NB4 (cell line): ENCODE measurements at places on chromosomes 6 and 20.

GRCh38 chr20:10501402-10501801 is 66.3 kb downstream of the SLX4IP start:
- DNase-seq: peak; percentile 97

DNA sequence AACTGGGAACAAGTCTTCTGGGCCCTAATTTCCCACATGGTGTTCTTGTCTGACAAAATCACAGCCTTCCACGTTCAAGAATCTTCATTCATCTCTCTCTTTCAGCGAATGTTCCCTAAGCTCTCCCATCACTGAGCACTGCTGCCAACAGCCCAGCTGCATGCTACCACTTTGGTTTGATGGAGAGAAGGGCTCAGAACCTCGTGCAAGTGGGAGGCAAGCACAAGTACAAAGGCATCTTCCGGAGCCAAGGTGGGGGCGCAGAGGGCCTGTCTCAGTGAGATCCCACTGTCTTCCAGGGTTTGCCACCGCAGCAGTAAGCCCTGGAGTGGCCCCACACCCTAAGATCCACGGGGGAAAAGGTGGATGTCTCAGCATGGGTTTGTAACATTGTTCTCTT is 17.2 kb downstream of the DLL1 start:
- DNase-seq: no peak

- DNase-seq: peak; percentile 40
These were observed 2.0 kb downstream of the EEF1E1 start for GRCh38 chr6:8100159-8100854.

GRCh38 chr20:61583356-61583755 is 331.3 kb downstream of the CDH4 start:
- DNase-seq: no peak

DNA sequence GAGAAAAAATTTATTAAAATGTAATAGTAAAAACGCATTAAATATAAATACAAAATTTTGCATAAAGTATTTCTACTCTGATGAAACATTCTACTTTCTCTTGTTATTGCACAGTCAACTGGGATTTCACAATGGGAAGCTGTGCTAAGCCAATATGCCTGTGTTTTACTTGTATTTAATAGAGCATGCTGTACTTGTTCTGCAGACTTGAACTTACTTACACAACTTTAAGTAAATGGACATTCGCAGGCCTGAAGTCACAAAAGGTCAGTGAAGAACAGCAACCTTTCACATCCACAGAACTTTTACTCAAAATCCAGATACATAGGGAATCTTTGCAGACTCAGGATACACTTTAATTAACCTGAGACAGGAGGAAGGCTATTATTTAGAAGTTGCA is 409.5 kb downstream of the BTBD3 start:
- DNase-seq: peak; percentile 7

GRCh38 chr6:4133941-4134838 is 1.2 kb downstream of the ECI2 start:
- DNase-seq: peak; percentile 76

- peak; percentile 10 for DNase-seq
These were observed 76.6 kb upstream of the VGLL2 start for GRCh38 chr6:117188627-117189201.

GRCh38 chr6:124434421-124434820 is 527.8 kb upstream of the RNF217 start:
- no peak for DNase-seq

DNA sequence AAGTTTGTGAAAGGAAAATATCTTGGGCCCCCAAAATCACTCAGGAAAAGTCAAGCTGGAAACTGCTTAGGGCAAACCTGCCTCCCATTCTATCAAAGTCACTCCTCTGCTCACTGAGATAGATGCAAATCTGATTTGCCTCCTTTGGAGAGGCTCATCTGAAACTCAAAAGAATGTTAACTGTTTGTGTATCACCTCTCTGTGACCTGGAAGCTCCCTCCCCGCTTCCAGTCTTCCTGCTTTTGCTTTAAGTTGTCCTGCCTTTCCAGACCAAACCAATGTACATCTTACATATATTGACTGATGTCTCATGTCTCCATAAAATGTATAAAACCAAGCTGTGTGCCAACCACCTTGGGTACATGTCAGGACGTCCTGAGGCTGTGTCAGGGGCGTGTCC is 331.4 kb upstream of the QKI start:
- no peak for DNase-seq

DNA sequence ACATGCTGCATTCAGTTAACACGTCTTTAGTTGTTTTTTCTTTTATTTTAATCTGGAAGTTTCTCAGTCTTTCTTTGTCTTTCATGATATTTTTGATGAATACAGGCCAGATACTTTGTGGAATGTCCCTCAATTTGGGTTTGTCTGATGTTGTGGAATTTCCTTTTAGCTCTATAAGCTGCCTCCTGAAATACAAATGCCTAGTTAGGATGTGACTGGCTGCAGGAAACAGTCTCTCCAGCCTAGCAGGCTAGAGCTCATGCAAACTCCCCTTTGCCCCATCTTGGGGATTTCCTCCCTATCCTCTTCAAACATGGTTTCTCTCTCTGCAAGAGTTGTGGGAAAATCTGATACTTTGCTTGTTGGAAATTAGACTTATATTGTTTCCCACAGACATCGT is 89.3 kb upstream of the JAG1 start:
- no peak for DNase-seq

- DNase-seq: no peak
These were observed 729.2 kb upstream of the MARCKS start for GRCh38 chr6:113127786-113128419.

GRCh38 chr20:1160496-1160895 is 24.3 kb downstream of the TMEM74B start:
- no peak for DNase-seq

DNA sequence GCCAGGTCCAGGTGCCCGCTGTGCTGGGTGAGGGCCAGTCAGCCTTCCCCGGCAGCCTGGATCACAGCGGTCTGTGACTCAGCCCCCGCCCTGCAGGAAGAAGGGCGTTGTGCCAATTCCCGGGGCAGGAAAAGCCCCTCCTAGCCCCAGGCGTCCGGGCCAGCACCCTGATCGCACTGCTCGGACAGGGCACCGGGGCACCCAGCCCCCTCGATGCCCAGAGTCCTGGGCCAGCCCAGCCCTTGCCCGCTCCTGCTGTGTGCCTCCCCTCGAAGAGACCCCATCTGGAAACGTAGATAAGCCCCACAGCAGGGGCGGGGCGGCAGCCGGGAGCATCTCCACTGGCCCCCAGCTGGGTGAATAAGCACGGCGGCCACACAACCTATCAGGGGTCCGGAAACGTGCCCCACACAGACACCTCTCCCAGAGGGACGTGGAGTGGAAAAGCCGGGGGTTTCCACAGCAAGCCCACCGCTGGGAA is 9.9 kb downstream of the LAMA5 start:
- no peak for DNase-seq

DNA sequence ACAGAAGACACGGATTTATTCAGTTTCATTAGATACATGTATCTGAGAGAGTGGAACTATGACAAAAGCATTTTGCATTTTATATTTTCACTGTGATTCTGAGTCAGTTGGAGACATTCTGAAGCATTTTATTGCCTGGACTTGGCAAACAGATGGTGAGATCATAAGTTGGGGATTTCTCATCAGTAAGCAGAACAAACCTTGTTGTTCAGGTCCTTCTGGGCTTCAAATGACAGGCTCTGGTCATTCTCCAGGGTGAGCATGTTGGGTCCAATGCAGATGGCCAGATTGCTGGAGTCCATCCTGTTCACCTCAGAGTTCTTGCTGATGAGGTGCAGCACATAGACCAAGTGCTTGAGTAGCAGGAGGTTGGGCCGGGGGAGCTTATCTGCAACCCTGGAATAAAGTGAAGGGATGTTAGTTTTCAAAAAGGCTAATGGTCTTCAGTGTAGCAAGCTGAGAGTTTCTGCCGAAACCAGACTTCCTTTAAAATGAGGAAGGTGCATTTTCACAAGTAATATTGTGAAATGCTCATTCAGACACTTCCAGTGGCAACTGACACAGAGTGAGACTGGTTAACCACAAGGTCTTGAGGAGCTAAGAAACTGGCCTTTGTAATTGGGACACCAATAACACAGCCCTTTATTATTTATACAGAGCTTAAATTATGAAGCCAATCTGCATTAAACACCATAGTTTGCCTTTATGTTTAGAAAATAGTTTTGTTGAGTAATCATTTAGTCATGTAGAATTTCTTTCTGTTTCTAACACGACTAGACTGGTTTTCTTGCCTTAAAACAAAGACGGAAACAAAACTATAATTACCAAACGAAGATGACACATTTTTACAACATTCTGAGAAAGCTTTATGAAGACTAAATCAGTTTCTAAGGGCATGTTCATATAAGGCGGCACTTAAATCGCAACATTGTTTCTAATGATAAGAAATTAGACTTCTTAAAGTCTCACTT is 5.6 kb downstream of the TAGAP start:
- peak; percentile 98 for DNase-seq

DNA sequence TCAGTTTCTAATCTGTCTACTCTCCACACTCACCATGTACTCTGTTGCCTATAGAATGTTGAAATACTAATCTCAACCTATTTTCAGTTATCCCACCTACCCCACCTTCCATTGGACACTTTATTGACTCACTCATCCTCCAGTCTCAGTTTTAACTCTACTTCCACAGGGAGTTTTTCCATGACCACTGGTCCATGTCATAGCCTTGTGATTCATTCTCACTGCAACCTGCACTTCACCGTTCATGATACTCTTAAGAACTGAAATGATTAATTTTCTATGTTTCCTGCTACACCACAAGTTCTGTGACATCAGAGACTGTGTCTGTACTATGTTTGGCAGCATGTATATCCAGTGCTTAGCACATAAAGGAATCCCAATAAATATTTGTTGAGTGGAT is 122.8 kb upstream of the HSF2 start:
- no peak for DNase-seq

DNA sequence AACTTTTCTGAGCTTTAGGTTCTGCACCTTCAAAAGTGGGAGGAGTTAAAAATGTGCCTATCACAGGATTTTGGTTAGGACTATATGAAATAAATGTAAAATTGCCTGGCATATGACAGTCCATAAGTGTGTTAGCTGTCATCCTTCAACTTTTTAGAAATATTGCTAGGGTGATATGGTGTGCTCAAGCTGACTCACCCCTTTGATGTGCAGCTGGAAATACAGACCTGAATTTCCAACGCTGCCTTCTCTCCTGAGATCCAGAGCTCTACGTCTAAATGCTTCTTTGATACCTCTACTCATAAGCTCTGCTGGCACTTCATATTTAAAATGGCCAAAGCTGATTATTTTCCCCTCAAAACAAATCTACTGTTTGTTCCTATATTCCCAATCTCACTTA is 2.7 kb downstream of the SLC35B3 start:
- no peak for DNase-seq

GRCh38 chr6:123629258-123629941 is 7.3 kb downstream of the TRDN start:
- DNase-seq: no peak

DNA sequence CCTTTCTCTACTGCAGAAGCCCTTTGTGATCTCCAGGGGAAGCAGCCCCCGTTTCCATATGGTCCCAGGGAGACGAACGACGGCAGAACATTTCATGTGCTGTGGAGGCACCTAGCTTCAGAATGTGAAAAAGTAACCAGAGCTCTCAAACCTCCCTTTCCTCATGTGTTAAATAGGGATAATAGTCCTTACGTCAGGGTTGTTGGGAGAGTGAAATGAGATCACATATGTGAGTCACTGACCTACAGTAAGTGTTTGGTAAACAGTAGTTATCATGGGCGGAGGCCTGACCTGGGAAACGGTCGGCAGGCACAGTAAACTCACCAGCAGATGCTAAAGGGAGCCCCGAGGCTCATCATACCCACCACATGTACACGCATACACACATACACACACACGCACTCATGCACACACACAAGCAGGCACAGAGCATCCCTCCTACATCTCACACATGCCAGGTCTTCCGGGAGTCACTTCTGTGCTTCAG is 89.7 kb downstream of the LY86 start:
- DNase-seq: no peak

GRCh38 chr6:143099647-143100046 is 39.0 kb downstream of the AIG1 start:
- no peak for DNase-seq

DNA sequence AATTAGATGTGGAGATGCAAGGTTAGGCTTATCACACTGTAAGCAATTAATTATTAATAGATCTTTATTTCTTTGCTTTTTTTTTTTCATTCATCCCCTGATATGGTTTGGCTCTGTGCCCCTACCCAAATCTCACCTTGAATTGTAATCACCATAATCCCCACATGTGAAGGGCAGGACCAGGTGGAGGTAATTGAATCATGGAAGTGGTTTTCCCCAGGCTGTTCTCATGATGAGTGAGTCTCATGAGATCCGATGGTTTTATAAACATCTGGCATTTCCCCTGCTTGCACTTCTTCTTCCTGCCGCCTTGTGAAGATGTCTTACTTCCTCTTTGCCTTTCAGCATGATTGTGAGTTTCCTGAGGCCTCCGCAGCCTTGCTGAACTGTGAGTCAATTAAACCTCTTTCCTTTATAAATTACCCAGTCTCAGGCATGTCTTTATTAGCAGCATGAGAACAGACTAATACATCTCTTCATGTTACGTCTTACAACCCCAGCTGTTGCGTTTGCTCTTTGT is 333.8 kb downstream of the CDH26 start:
- DNase-seq: peak; percentile 56

DNA sequence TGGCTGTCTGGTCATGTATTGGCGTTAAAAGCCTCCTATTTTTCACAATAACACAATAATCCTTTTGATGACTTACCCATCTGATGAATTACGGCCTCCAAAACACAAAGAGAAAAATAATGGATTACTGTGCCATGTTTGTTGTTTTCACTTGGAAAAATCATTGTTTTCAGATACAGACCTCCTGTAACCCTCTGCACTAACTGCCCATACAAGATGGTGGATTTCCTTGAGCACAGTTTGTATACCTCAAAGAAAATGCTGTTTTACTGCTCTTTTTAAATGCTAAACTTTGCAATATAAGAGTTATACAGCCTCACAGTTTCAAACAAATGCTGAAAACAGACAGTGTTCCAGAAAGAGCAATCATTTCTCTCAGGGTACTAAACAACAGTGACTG is 61.0 kb downstream of the SMLR1 start:
- DNase-seq: no peak

- DNase-seq: peak; percentile 0
These were observed 8.0 kb upstream of the SIRPD start for GRCh38 chr20:1565461-1565860.

- DNase-seq: peak; percentile 25
These were observed 317.8 kb downstream of the CENPW start for GRCh38 chr6:126657561-126658175.

DNA sequence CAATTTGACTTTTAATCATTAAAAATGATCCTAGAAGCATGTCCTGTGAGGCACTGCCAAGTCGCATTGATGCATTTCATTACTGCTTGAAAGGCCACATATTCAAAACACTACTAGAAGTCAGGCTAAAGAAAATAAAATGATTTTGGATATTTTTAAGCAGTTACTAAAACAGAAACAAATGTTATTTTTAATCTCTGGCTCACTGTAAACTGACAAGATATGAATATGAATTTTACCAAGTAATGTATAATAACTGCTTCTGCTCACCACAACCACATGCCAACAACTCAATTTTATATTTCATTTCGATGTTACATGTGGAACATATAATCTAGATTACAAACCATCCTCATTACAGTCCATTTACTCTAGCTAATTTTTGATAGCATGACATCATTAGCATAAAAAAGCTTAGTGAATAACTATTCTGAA is 90.6 kb downstream of the ATXN1 start:
- no peak for DNase-seq
